ENCODE measurements at places on chromosomes 2 and 18.

GRCh38 chr2:218378053-218378452 is 4.0 kb upstream of the SLC11A1 start:
- DNase-seq = no peak

DNA sequence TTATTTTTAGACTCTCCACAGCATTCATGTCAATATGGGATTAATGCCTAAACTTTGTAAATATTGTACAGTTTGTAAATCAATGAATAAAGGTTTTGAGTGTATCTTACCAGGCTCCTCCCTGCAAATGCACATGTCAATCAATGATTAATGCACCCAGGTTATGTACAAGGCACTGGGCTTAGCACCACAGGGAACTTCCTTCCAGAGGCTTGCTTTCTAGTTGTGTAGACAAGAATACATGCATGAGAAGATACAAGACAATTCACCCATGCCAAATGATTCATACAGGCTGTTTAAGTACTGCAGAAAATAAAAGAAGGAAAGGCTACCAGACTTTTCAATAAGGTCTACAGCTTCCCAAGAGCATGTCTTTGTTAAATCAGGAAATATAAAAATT is 114.1 kb downstream of the MMADHC start:
- no peak for DNase-seq

DNA sequence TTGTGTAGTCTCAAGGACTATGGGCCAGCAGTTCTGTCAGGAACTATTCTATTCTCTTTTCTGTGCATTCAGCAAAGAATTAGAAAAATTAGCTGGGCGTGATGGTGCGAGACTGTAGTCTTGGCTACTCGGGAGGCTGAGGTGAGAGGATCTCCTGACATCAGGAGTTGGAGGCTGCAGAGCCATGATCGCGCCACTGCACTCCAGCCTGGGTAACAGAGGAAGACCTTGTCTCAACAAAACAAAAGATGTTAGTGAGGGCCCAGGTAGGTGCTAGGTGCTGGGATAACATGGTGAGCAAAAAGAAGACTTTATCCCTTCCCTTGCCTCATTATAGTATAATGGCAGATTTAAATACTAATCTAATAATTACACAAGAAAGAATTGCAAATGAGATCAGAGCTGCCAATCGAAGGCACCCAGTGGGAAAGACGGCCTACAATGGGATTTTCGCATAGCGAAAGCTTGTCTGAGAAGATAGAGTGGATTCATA is 447 bp upstream of the MRPL19 start:
- no peak for DNase-seq

DNA sequence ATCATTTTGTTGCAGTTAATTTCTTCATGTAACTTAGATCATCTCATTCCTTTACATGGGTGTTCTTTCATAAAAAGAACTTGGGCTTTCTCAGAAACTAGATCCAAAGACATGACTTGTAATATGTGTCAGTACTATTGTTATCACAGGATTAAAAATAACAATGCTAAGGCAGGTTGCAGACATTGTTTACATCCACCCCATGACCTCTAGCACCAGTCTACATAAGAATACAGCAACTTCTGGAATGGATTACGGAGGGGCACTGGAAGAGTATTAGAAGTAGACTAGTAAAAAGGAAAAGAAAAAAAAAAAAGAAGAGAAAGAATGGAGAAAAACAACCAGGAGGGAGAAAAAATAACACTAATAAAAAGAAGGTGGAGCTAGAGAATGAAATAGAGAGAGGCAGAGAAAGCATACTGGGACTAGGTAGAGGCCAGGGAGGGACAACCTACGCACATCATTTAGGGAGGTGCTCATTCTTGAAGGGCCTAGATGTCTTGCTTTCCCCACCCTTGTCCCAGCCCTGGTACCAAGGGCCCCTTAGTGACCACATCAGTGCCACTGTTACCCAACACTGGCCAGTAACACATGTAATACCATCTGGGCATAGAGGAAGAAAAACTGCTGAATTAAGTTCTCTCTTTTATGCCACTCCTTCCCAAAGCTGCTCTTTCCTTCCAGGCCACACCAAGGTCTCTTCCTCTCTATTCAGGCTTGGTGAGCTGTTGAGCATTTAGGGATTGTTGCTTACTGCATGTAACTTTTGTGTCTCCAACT is 70.6 kb upstream of the KLF7 start:
- no peak for DNase-seq

- no peak for DNase-seq
Observed at GRCh38 chr18:62863579-62864001, 148.2 kb downstream of the PHLPP1 start.

- DNase-seq = no peak
Observed at GRCh38 chr2:132664096-132664495, 5.9 kb downstream of the LYPD1 start.

- no peak for DNase-seq
Observed at GRCh38 chr2:177728920-177729319, 336.3 kb downstream of the AGPS start.

DNA sequence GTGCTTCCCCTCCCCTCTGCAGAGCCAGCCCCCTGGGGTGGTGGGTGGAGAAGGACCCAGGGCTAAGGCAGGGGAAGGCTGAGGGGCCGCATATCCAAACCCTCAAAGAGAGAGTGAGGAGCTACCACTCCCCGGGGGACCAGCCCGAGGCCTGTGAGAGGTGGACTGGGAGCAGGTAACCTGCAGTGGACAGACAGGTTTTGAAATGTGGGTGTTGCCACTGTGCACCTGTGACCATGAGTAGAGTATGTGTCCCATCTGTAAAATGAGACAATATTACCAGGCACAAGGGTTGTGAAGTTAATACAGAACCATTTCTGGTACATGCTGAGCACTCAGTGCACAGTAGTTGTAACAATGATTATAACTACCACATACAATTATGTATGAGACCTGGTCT is 51.2 kb upstream of the POMC start:
- DNase-seq = no peak

- DNase-seq = no peak
Observed at GRCh38 chr18:55237660-55238059, 278.4 kb upstream of the CCDC68 start.

DNA sequence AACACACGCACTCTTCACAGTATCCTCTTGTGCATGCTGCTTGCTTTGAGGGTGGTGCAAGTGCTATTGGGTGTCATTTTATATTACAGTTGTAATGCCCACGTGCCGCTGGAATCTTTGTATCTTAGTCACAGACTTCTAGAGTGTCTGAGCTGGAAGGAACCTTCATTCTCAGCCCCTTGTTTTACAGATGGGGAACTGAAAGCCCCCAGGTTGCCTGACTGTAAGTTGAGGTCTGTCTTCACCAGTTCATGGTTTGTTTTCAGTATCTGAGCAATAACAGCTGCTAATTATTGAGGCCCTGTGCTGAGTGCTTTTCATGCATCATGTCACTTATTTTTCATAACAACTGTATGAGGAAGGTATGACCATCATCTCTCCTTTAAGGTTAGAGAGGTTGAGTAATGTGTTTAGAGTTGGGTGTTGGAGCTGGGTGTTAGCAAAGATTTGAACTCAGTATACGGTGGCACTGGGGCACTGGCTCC is 77.0 kb downstream of the PRKCE start:
- DNase-seq = no peak

- DNase-seq = no peak
Observed at GRCh38 chr2:233828546-233829192, 25.7 kb downstream of the HJURP start.

DNA sequence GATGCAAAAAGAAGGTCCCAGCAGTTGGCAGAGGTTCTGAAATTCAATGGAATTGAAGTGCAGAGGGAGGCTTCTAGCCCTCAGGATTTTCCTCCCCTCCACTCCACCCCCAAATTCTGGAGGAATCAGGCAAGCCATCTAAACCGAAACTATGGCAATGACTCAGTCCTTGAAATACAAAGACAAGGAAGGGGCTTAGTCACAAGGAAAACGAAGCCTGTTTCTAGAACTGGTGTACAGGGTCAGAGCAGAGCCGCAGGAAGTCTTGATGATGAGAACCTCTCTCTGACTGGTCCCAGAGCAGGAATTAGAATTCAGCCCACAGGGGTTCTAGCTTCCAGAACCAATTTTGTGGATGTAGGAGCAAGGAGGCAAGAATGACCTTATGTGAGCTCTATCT is 111.7 kb upstream of the SCN1A start:
- DNase-seq = no peak

GRCh38 chr2:101737478-101738255 is 40.2 kb downstream of the MAP4K4 start:
- no peak for DNase-seq

DNA sequence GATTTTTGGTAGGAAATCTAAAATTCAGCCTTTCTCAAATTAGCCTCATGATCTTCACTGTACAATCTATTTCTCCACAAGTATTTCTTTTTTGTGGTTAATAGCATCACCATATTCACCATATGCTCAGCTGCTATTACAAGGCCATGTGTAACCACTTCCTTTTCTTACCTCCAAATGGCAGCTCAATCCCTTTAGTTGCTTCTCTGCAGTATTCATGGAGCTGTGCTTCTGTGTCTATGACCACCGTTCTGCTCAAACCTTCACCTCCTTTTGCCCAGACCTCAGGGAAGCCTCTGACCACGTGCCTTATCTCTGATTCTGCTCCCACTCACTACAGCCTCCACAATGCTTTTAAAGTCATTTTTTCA is 126.7 kb upstream of the TMEM200C start:
- DNase-seq = no peak

- no peak for DNase-seq
Observed at GRCh38 chr2:42084231-42084671, 36.4 kb downstream of the PKDCC start.

- no peak for DNase-seq
Observed at GRCh38 chr18:62522178-62522503, 684 bp upstream of the ZCCHC2 start.

DNA sequence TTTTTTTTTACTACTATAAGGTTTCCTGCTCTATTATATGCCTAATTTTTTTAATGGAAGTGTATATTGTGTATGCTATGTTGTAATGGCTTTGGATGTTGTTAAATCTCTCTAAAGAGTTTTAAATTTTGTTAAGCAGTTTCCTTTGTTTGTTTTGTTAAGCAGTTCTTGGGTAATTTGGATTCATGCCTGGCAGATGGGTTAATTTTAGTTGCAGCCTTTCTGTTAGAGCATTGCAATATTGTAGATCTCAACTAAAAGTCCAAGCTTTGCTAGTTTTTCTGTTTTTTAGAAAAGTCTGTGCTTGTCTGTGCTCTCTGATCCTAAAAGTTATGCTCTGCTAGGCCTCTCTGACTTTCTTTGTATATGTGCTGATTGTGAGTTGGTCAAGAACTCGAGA is 1229.0 kb upstream of the NRXN1 start:
- DNase-seq = no peak

- no peak for DNase-seq
Observed at GRCh38 chr2:86453836-86454235, 12.7 kb downstream of the KDM3A start.

DNA sequence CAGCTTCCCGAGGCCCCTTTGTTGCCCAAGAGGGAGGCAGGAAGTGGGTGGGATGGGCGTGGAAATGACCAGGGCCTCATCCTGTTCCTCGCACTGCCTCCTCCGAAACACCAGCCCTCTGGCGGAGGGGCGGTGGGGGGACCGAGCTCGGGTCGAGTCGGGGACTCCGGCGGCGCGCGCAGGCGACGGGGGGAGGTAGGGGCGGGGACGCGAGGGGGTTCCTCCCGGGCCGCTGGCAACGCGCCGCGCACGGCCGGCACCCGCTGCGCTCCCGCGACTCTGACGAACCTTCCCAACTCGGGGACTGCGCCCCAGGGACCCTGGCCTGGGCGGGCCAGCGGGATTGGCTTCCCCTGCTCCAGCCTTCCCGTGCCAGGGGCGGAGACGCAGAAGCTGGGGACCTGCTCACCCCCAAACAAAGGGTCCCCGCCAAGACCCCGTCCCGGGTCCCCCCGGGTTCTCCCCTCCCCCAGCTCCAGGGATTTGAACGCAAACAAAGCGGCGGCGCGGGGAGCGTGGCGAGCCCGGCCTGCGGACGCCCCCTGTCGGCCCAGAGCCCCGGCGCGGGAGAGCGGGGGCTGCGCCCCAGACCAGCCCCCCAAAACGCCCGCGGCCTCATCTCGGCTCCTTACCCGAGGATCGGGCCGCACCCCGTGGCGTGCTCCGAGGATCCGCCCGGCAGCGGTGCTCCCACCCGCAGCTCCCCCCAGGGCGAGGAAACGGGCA is 1.2 kb downstream of the SEMA4C start:
- peak; percentile 71 for DNase-seq

- DNase-seq = no peak
Observed at GRCh38 chr2:49687918-49688317, 533.6 kb upstream of the FSHR start.

- DNase-seq = no peak
Observed at GRCh38 chr2:234977228-234977679, 25.4 kb downstream of the SH3BP4 start.

- DNase-seq = no peak
Observed at GRCh38 chr18:53799134-53799533, 425.3 kb downstream of the MBD2 start.

- no peak for DNase-seq
Observed at GRCh38 chr18:9547782-9548181, 66.6 kb downstream of the PPP4R1 start.

GRCh38 chr18:77765468-77765867 is 515.8 kb downstream of the GALR1 start:
- DNase-seq = no peak

- DNase-seq = no peak
Observed at GRCh38 chr2:73855526-73855925, 26.8 kb downstream of the STAMBP start.

DNA sequence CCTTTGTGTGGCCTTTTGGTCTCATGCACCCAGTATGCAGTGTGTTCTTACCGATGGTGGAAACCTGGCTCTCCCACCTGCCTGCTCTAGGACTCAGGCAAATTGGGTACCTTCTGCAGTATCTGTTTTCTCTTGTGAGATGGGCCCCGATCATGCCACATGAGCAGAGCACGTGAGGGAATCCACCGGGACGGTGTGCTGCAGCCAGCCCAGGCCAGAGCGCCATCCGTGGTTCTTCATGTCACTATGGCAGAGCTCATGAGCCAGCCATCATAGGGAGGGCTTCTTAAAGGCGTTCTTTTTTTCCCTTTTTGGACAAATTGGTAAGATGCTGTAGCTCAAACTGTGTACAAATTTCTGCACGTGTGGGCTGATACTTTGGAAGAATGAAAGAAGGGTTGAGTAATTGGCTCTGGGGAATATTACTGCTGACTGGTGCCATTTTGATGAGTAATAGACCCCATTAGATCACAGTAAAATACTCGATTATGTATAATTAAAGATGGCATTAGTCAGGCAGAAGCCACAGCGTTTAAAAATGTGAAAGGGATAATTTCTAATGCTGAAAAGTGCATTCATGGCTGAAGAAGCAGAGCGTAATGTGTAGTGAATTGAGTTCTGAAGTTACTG is 19.2 kb downstream of the SH3RF3 start:
- DNase-seq = no peak

DNA sequence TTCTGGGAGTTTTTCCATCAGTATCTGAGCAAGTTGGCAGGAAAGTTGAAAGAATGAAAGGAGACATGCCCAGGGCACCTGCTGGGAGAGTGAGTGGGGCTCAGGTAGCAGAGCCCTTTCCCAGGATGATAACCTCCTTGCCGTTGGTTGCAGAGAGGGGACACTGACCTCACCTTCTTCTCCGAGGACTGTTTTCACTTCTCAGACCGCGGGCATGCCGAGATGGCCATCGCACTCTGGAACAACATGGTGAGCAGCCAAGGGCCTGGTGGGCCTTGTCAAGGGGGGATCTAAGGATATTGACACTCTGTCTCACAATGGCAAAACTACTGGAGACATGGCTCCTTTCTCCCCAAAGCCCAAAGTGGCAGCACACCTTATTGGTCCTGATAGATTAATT is 118.8 kb upstream of the PPP1CB start:
- DNase-seq = no peak

- no peak for DNase-seq
Observed at GRCh38 chr18:33557706-33558105, 20.3 kb upstream of the ASXL3 start.
